ENCODE measurements at places on chromosomes 16 and 17.

DNA sequence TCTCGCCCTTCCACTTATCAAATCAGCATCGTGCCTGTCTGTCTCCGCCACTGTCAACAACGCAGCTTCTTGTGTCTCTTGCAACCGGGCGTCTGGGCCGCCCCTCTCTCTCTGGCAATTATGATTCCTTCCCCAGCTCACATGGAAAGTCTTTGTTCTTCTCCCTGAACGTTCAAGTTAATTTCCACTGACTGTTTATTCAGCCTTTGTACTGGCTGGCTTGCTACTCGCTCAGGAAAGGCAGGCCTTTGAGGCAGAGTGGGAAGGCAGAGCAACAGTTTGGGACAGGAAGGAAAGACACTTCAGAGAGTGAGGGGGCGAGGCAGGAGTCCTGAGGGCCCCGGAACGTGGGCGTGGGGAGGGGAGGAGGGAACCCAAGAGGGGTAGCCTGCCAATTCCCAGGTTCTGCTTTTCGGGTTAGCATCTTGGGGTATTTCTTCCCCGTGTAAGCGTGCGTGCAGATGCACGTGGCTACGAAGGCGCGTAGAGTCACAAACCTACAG, 50.8 kb downstream of the AKAP1 start:
- no peaks in the 10 kb centered on the region for H3K36me3 ChIP-seq
- H3K4me1 ChIP-seq, result no peaks in the 10 kb centered on the region
- H3K4me3 ChIP-seq, result no peak overlapping the region
- no peak overlapping the region for H3K27ac ChIP-seq
- no peak for DNase-seq

- H3K27ac ChIP-seq, result peak overlapping the region; percentile 99
- no peak for DNase-seq
- H3K36me3 ChIP-seq, result peaks cover 71% of the 10 kb centered on the region
- H3K4me1 ChIP-seq, result peaks cover 66% of the 10 kb centered on the region
These were observed 25.4 kb upstream of the ITGB4 start for GRCh38 chr17:75695830-75696271.

GRCh38 chr16:67801883-67802282, 4.5 kb downstream of the RANBP10 start:
- peaks cover 10% of the 10 kb centered on the region for H3K4me1 ChIP-seq
- H3K27ac ChIP-seq, result no peak overlapping the region
- no peak for DNase-seq
- H3K36me3 ChIP-seq, result peaks cover 30% of the 10 kb centered on the region
- no peaks in the 10 kb centered on the region for H3K27me3 ChIP-seq

- H3K27ac ChIP-seq, result no peak overlapping the region
- H3K4me3 ChIP-seq, result no peak overlapping the region
- H3K4me1 ChIP-seq, result no peaks in the 10 kb centered on the region
- no peaks in the 10 kb centered on the region for H3K27me3 ChIP-seq
These were observed 1224.6 kb downstream of the CDH8 start for GRCh38 chr16:60811657-60812056.

DNA sequence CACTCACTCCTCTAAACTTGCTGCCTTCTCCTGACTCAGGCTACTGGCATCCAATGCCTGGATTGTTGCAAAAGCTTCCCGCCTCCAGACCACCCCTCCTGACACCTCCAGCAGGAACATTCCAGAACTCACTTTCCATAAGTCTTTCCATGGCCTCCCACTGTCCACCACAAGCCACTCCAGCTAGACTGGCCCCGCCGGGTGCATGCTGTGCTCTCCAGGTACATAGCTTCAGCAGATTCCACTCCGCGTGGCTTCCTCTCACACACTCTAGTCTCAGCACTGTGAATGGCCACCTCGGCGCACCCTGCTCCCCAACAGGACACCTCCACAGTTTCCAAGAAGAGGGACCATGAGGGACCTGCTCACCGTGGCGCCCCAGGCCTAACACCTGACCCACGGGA, 25.9 kb upstream of the FAAP100 start:
- DNase-seq, result no peak
- no peak overlapping the region for H3K4me3 ChIP-seq
- H3K27ac ChIP-seq, result peak overlapping the region; percentile 89
- no peaks in the 10 kb centered on the region for H3K27me3 ChIP-seq

- no peak for DNase-seq
- no peaks in the 10 kb centered on the region for H3K27me3 ChIP-seq
These were observed 11.7 kb downstream of the RNF213 start for GRCh38 chr17:80272366-80272765.

DNA sequence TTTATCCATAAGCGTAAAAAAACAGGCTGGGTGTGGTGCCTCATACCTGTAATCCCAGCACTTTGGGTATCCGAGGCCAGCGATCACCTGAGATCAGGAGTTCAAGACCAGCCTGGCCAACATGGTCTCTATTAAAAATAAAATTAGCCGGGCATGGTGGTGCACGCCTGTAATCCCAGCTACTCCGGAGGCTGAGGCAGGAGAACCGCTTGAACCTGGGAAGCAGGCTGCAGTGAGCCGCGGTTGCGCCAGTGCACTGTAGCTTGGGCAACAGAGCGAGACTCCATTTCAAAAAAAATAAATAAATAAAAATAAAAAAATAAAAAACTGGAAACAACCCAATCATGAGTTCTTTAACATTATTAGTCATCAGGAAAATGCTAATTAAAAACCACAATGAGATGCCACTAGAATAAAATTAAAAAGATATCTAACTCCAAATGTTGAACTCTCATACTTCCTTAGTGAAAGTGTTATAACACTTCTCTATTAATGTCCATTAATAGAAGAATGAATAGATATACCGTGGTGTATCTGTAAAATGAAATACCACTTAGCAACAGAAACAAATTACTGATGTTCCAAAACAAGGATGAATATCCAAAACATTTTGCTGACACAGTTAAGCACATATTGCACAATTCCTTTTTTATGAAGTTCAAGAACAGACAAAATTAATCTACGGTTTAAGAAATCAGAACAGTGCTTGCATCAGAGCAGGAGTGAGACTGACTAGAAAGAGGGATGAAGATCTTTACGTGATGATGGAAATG, 13.1 kb downstream of the MPHOSPH6 start:
- H3K36me3 ChIP-seq, result peaks cover 13% of the 10 kb centered on the region
- H3K27ac ChIP-seq, result no peak overlapping the region
- peak; percentile 18 for DNase-seq
- no peaks in the 10 kb centered on the region for H3K27me3 ChIP-seq
- H3K4me3 ChIP-seq, result peak overlapping the region; percentile 5
- H3K4me1 ChIP-seq, result peaks cover 4% of the 10 kb centered on the region

DNA sequence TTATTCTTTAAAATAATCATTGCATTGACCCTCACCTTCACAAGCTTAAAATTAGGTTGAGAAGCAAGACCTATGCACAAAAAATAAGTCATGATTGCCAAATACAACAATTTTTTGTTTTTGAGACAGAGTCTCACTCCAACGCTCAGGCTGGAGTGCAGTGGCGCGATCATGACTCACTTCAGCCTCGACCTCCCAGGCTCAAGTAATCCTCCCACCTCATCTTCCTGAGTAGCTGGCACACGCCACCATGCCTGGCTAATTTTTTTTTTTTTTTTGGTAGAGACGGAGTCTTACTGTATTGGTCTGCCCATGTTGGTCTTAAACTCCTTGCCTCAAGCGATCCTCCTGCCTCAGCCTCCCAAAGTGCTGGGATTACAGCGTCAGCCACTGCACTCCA, 24.2 kb downstream of the ZNF652 start:
- no peaks in the 10 kb centered on the region for H3K27me3 ChIP-seq
- no peak for DNase-seq
- H3K4me1 ChIP-seq, result peaks cover 5% of the 10 kb centered on the region
- H3K36me3 ChIP-seq, result no peaks in the 10 kb centered on the region
- H3K4me3 ChIP-seq, result no peak overlapping the region

Data from mesenchymal stem cell (in vitro differentiated cells and primary cell).